Heart left ventricle (tissue), 16 donors: ENCODE measurements at places on chromosomes 16 and 17. TPM values are rescaled to one million over a fixed set of nuclear protein-coding genes. Genes with fewer than 3 reads are reported as not detected.

DNA sequence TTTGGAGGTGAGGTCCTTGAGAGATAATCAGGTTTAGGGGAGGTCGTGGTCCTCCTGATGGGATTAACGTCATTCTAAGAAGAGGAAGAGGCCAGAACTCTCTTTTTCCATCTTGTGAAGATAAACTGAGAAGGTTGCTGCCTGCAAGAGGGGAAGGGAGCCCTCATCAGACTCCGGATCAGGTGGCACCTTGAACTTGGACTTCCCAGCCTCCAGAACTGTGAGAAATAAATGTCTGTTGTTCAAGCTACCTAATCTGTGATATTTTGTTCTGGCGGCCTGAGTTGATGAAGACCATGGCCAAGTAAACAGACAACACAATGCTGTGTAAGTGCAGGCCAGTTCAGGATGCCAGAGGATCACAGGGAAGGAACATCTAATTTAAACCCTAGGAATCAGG is 10.9 kb upstream of the PRKCB start:
- DNase-seq: no peak
- H3K27me3 ChIP-seq: no peaks in the 10 kb centered on the region
- no peaks in the 10 kb centered on the region for H3K36me3 ChIP-seq
- H3K27ac ChIP-seq: no peak overlapping the region
- H3K4me1 ChIP-seq: no peaks in the 10 kb centered on the region

GRCh38 chr16:72961115-72961832 is 86.7 kb downstream of the ZFHX3 start:
- no peak overlapping the region for H3K27ac ChIP-seq
- no peak for DNase-seq
- no peaks in the 10 kb centered on the region for H3K4me1 ChIP-seq
- no peaks in the 10 kb centered on the region for H3K27me3 ChIP-seq
- peaks cover 31% of the 10 kb centered on the region for H3K36me3 ChIP-seq
- H3K4me3 ChIP-seq: no peak overlapping the region

KRTAP4-4 gene
- not detected for total RNA-seq

- H3K4me1 ChIP-seq: no peaks in the 10 kb centered on the region
- no peaks in the 10 kb centered on the region for H3K27me3 ChIP-seq
- H3K4me3 ChIP-seq: no peak overlapping the region
- DNase-seq: no peak
- no peak overlapping the region for H3K27ac ChIP-seq
Measured at GRCh38 chr17:30222251-30222650, 13.2 kb downstream of the SLC6A4 start.

MOSMO gene
- total RNA-seq: 15.0 TPM

DNA sequence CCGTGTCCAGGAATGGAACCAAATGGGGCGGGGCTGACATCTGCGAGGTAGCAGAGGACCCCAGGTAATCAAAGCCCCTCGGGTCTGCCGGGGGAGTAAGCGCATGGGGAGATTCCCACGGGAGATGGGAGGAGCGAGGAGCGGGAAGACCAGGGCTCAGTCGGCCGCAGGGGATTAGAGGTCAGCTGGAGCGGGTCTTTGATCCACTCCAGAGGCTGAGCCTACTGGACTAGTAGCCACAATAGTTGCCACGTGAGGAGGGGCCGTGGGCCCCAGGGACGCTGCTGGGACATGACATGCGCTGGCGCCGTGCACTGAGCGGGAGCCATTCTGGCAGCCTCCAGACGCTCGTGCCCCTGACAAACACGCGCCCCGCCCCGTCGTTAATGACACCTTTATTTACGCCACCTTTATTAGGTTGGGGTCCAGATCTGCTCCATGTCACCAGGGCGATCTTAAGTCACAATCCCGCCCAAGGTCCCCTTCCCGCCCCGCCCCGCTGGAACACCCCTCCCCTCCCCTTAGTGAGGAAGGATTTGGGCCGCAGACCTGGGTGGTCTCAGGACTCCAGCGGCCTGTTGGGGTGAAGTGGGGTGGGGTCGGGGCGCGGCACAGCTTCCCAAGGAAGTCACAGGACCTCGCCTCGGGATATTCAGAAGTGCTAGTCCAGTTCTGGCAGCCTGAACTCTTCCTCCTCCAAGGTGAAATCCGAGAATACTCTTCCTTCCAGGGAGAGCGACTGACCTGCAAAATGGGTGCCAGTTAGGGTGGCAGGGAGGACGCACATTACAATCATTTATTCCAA is 15.0 kb downstream of the PPY start:
- no peak overlapping the region for H3K27ac ChIP-seq
- H3K27me3 ChIP-seq: peaks cover 8% of the 10 kb centered on the region
- no peaks in the 10 kb centered on the region for H3K4me1 ChIP-seq
- DNase-seq: peak; percentile 50
- no peaks in the 10 kb centered on the region for H3K36me3 ChIP-seq

DNA sequence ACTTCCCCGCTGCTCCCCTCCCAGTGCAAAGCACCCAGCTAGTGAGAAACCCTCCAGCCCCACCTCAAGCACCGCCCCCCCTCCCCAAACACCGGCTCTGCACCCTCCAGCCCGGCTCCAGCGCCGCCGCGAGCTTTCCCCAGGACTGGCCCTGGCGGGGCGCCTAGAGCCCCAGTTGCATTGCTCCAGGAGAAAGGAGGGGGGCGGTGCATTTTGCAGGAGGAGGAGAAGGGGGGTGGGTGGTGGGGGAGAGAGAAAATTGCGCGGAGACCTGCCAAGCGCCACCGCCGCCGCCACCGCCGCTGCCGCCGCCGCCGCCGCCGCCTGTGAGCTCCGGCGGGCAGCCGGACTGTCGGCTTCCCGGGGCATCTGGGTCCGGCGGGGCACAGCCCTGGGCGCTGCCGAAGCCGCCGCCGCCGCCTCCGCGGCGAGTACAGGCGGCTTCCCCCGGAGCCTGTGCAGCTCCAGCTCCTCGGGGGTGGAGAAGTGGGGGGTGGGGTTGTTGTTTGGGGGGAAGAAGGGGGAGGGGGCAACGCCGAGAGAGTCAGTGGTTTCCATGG is 333 bp upstream of the NOG start:
- no peaks in the 10 kb centered on the region for H3K36me3 ChIP-seq
- peak; percentile 63 for DNase-seq
- peaks cover 40% of the 10 kb centered on the region for H3K27me3 ChIP-seq
- peaks cover 40% of the 10 kb centered on the region for H3K4me1 ChIP-seq
